ENCODE measurements at places on chromosomes 12 and 14.

GRCh38 chr12:32116897-32117296 is 10.2 kb downstream of the BICD1 start:
- no peak for DNase-seq

DNA sequence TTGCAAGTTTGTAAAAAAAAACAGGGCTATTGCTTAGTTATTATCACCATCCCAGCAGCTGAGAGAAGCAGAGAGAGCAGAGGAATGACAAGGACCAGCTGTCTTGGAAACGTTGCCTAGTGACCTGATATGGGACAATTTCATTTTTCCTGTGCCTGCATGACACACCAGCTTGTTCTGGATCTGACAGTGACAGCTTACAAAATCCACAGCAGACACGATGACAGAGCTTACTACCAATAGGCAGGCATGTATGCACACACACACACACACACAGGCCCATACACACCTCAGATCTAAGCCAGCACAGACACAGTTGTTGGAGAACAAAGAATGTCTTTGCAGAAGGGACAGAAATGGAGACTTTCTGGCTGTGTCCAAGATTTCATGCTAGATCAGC is 25.4 kb downstream of the HSPB8 start:
- DNase-seq, result no peak

GRCh38 chr14:64708148-64709004 is 4.2 kb downstream of the PLEKHG3 start:
- peak; percentile 77 for DNase-seq

- peak; percentile 25 for DNase-seq
Observed at GRCh38 chr14:99589031-99589441, 15.0 kb downstream of the CCDC85C start.

DNA sequence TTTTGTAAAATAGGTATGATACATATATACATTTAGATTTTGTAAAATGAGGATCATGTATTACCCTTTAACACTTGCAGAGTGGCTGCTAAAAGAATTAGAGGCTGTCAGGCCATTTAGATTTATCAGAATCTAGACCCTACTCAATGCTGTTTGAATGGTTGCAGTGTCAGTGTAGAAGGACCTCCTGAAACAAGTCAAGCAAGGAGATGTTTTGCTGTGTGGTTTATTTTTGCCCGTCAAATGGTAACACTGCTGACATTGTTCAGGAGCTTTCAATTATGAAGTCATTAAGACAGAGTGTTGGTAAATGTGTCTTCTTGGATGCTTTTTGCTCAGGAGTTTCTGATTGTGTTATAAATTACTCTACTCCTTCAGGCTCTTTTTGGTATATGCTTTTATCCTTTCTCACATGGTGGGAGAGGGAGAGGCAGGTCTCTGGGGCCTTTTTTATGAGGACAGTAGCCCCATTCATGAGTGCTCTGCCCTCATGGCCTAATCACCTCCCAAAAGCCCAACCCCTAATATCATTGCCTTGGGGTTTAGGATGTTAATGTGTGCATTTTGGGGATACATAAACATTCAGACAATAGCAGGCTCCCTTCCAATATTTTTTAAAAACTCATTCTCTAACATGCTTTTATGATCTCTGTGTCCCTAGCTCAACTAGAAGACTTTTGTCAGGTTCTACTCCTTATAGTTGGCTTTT is 16.5 kb downstream of the EID3 start:
- no peak for DNase-seq

GRCh38 chr12:6825398-6826124 is 2.6 kb upstream of the P3H3 start:
- peak; percentile 45 for DNase-seq

DNA sequence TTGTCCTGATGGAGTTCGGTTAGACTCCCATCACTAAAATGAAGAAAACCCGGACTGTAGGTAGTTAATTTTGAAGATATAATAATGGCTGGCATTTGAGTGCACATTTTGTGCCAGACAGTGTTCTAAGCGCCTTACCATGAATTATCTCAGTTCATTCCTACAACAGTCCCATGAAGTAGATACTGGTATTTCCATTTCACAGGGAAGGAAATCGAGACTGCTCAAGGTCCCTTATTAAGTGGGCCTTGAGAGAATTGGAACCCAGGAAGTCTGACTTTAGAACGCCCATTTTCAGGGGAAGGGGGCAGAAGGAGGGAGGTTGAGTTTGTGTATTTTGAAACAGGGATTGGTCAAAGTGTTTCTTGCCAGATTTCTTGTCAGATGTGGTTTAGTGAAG is 855 bp downstream of the MNAT1 start:
- DNase-seq, result peak; percentile 32

- no peak for DNase-seq
Observed at GRCh38 chr14:77039285-77040058, 11.0 kb upstream of the IRF2BPL start.

- no peak for DNase-seq
Observed at GRCh38 chr14:80653956-80654355, 287.6 kb downstream of the CEP128 start.

GRCh38 chr12:57031138-57031725 is 14.9 kb upstream of the TAC3 start:
- peak; percentile 87 for DNase-seq

DNA sequence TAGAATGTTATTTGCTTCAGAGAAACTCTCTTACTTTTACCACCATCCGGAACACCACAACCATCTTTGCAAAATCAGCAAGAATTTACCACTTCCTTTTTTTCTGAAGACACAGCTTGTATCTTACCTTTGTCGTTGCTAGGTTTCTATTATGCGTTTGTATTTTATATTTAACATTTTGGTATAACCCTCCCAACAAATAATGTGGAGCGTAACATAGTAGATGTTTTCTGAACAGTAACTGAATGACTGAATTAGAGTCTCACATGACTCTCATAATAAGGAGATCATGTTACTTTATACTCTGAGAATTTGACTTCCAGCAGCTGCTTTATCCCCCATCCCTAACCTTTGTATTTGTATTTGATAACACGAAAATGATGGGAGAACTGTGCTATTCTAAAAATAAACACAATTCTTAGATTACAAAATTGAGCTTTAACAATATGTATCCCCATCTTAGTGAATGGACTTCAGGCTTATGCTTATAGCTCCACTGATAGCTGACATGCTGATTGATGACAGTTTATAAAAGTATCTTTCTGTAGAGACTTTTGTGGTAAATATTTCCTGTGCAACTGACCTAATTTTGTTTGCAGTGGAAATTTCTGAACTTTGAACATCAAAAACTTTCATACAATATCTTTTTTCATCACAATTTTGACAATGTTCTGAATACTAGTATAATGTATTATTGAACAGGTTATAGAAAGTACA is 7.9 kb upstream of the KLRB1 start:
- peak; percentile 74 for DNase-seq
